HuH-7 (cell line): ENCODE measurements at places on chromosomes 7 and 10.

DNA sequence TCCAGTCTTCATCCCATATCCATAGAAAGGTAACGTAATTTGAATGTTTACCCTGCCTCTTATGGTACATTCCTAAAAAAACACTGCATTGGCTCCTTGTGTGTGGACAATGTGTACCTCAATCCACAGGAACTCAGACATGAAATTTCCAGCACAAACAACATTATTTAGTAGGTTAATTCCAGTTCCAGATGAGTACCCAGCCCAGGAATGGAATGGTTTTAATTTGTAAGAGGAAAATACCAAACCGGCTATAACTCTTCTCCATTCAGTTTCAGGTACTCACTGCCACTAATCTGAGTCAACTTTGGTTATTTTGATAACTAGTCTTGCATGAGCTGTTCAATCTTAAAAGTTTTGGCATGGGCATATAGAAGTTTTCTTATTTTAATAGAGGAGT is 39.0 kb downstream of the TFPI2 start:
- no peak for DNase-seq

GRCh38 chr10:125795128-125795527 is 19.5 kb upstream of the MMP21 start:
- no peak for DNase-seq

GRCh38 chr10:71605263-71605962 is 114.2 kb downstream of the C10orf105 start:
- no peak for DNase-seq

DNA sequence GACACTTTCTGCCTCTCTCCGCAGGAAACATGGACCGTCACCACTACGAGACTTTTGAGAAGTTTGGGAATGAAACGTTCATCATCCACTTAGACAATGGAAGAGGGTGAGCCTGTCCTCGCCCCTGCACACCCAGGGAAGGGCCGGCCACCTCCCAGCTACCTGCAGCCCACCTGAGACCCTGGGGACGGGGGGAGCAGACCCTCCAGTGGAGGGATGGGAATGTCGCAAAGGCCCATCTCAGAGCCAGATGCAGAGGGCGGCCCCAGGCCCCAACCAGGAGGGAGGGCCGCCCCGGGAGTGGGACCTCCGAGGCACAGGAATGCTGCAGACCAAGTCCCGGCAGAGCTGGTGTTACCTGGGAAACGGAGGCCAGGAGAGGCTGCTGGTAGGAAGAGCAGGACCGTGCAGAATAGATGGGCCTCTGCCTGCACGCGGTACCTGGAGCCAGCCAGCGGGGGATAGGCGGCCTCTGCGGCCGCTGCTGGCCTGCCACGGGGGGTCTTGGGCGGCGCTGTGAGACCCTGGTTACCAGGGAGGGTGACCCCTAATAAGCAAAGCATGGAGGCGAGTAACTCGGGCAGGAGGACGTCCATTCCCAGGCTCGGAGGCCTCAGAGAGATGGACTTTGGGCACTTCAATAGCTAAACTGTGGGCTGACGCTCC is 32.9 kb upstream of the FOXL3 start:
- no peak for DNase-seq

- DNase-seq = peak; percentile 56
These were observed 23.9 kb downstream of the SCD start for GRCh38 chr10:100370714-100371481.

DNA sequence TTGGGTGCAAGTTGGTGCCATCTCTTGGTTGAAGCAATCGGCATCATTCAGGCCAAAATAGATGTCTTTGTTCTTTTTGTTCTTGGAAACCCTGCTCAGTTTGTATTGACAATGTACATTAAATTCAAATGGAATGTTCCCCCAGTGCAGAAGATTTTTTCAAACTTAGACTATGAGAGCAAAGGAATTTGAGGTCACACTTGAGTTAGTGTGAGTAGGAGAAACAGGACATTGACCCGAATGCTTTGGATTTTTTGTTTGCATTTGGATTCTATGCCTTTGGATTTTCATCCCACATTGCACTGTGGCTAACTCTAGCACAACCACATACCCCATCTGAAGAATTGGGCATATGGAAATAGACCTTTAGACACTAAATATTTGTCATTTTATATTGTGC is 480.0 kb downstream of the GALNT17 start:
- DNase-seq = no peak

DNA sequence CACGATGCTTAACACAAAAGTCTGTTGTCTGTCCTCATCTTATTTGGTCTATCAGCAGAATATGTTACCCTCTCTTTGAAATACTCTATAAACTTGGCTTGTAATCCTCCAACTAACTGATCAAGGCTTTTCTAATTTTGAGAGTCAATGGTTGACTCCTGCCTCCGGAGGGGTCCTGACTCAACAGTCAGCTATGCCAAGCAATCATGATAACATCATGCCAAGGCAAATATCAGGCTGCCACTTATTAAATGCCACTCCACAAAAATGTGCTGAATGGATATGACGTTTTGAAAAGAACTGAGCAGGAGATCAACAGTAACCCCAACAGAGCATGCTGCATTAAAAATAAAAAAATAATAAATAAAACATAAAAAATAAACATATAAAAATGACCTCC is 116.1 kb downstream of the PARD3 start:
- no peak for DNase-seq

- DNase-seq = no peak
These were observed 46.9 kb downstream of the GPR141 start for GRCh38 chr7:37730501-37730900.

- peak; percentile 64 for DNase-seq
These were observed 61.2 kb downstream of the NEURL1 start for GRCh38 chr10:103554488-103555324.

DNA sequence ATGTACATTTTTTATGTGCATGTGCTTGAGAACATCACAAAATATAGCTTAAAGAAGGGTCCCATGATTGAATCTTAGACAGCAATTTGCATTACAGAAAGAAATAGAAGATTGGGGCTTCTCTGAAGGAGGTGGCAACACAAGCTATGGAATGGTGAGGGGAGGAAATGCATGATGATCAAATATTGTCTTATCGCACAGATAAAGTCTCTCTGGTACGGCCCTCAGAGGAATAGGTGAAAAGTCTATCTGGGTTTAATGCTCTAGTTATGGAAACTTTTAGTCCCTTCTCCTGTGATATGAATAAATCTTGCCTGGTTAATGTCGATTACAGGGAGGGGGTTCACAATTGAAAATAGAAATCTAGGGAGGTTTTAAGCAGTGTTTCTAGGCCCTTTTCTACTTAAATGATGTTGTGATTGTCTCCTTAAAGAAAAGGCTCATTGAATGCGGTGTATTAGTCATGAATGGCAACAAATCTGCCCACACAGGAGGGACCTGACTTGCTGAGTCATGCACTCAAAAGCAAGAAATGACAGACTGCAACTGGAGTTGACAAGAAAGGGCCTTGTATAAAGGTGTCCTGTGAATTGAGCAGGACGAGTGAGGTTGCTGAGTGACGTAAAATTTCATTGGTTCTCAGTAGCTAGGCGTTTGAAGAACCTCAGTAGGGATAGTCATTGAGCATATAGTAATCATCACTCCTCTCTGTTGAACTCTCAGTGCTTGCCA is 133.4 kb upstream of the CSTF2T start:
- no peak for DNase-seq
